ENCODE measurements at places on chromosomes 6 and 20.

- no peak for DNase-seq
Observed at GRCh38 chr20:64051561-64052325, 2.3 kb upstream of the SOX18 start.

- DNase-seq, result no peak
Observed at GRCh38 chr20:3339076-3339475, 68.4 kb downstream of the DNAAF9 start.

GRCh38 chr6:100314186-100314585, 150.5 kb downstream of the SIM1 start:
- DNase-seq, result no peak

DNA sequence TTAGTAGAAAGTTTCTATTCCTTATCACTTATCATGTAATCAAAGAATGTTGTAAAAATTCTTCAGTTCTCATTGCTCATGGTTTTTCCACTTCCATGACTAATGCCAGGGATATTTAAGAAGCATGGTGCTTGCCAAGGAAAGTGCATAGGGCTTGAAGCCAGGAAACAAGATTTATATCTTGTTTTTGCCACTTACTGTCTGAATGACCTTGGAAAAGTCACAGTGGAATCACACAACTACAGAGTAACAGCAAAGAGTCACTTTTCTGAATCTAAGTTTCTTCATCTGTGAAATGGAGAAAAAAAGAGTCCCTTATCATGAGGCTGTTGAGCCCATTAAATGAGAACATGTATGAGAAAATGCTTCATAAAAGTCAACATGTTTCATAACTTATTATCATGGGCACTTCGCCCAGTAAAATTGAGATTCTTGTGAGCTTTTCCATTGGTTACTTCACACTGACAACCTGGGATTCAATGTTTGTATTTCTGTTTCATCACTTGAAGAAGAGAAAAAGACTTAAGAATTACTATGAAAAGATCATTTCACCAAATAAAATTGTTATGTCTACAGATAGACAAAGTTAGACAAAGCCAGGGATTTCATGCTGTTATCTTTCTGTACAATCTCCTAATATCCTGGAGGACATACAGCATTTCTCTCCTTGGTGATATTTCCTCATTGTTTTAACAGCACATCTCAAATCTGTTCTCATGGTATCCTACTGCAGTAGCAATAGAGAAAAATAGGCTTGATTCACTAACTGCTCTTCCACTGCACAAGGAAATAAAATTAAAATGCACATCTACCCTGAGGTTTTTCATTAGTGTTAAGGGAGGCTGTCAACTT, 7.6 kb upstream of the BMP5 start:
- DNase-seq, result peak; percentile 74

DNA sequence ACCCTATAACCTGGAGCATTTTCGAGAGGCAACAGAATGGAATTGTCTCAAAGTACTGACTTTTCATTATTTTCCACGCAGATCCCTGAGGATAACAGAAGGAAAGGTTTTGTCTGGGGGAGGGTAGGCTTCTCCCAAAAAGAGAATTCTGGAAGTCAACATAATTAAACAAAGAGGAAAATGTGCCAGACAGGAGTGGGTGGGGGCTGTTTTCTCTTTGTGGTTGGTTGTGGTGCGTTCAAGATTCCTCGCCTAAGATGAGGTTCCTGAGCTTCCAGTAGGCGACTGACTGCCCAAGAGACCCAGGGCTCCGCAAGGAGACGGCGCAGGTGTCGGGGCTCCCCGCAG, 70.4 kb downstream of the SOX4 start:
- no peak for DNase-seq

- no peak for DNase-seq
Observed at GRCh38 chr6:32095338-32096086, 13.6 kb downstream of the TNXB start.

DNA sequence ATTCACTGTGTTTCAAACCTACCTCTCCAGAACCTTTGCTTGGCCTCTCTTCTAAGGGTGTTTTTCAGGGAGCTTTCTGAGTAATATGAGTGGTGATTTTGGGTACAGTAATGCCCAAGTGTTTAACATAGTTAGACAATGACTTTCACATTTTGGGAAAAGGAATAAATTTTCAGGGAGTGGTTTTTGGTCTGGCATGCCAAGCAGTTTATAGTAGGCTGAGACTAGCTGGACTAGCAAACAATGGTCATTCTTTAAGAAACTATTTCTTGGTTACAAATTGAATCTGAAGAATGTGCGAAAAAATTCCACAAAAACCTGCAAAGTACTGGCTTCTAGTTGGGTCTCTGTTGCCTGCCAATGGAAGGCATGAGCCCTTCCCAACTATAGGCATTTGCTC, 15.4 kb downstream of the FNDC1 start:
- DNase-seq, result peak; percentile 87

Data from astrocyte of the hippocampus (primary cell).